ENCODE measurements at places on chromosomes 1 and 21.

DNA sequence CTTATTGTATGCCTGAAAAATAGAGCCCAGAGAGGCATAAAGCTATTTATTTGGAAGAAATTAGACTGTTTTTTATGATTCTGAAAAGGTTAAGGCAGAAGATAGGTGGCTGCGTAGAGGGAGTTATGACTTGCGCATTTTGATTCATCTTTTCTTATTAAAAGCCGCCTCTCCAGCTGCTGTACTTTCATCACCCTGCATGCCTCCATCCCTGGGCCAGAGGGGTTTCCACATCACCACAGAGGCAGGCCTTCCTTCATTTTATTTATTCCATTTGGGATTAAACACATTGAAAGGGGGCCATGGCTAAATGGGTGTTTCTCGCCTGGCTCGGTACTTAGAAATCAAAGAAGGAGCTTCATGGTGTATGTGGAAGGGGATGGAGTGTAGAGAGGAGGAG lies 14.6 kb upstream of the RGS8 start:
- DNase-seq: no peak

DNA sequence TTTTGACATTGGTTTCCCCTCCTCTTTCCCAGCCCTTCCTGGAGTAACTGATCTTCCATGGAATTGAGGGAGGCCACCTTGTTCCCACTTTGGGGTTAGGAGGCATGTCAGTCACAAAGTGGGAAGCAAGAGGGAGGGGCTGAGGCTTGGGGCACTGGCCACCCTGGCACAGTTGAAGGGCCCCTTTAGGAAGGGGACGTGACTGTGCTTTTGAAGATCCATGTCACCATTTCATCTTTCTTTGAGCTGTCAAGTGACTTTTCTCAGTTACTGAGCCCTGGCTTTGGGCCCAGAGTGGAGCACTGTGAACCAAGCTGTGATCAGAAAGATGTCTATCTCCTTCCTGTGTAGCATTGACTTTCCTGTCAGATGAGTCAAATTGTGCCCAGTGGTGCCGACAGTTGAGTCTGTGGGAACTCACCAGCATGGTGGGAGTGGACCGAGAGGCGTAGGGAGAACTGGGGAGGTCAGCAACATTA lies 38.5 kb upstream of the TDRD10 start:
- DNase-seq: peak; percentile 74

DNA sequence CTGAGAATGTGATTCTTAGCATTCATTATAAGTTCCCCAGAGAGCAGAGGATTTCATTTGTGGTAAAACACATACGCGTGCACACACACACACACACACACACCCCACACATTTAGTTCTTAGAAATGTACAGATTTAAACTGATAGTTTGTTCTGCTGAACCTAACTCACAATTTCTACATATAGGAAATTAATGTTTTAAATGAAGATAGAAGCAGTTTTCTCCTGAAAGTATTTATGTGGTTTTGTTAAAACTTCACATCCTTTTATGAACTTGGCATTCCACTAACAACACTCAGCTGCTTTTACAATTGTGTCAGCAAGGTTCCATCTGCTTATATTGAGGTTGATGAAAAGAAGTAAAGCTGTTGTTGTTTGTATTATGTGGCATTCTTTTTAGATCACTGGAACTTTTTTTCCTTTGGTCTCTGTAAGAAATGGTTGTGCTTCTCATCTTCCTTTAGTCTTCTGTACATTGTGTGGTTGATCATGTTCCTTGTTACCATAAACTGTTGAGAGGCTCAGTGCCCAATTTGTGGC lies 41.6 kb downstream of the AK4 start:
- DNase-seq: no peak

- DNase-seq: no peak
These were observed 34.2 kb upstream of the JUN start for GRCh38 chr1:58818075-58818474.
